ENCODE measurements at places on chromosomes 5 and 9.

DNA sequence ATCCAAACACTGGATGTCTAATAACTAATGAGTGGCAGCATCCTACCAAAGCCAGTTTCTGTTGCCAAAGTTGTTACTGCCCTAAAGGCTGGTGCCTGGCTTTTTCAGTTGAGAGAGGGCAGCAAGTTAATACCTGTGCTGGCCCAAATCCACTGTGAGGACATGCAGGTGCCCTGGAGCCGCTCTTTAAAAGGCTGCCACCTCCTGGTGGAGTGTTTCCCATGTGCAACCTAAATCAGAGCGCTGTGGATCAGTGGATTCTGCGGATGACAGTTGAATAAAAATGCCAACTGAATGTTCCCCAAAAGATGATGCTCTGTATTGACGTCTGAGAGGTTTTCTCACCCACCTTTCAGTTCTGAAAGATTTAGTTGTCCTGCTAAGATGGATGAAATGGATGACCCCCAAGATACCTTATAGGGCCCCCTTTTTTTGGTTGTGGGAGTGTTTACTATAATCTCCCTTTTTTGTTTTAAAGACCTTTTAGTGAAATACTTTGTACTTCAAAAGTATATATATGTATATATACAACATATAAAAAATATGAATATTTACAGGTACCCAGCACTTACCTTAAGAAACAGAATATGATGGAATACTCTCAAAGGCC, 146.4 kb downstream of the EGFLAM start:
- no peak for DNase-seq

GRCh38 chr5:134564396-134564795, 38.9 kb downstream of the JADE2 start:
- no peak for DNase-seq

GRCh38 chr9:116149844-116150243, 3.7 kb upstream of the PAPPA start:
- DNase-seq: no peak

- DNase-seq: no peak
Observed at GRCh38 chr9:1514250-1514649, 464.1 kb downstream of the DMRT2 start.

- DNase-seq: no peak
Observed at GRCh38 chr5:91423871-91424270, 40.8 kb upstream of the ARRDC3 start.

DNA sequence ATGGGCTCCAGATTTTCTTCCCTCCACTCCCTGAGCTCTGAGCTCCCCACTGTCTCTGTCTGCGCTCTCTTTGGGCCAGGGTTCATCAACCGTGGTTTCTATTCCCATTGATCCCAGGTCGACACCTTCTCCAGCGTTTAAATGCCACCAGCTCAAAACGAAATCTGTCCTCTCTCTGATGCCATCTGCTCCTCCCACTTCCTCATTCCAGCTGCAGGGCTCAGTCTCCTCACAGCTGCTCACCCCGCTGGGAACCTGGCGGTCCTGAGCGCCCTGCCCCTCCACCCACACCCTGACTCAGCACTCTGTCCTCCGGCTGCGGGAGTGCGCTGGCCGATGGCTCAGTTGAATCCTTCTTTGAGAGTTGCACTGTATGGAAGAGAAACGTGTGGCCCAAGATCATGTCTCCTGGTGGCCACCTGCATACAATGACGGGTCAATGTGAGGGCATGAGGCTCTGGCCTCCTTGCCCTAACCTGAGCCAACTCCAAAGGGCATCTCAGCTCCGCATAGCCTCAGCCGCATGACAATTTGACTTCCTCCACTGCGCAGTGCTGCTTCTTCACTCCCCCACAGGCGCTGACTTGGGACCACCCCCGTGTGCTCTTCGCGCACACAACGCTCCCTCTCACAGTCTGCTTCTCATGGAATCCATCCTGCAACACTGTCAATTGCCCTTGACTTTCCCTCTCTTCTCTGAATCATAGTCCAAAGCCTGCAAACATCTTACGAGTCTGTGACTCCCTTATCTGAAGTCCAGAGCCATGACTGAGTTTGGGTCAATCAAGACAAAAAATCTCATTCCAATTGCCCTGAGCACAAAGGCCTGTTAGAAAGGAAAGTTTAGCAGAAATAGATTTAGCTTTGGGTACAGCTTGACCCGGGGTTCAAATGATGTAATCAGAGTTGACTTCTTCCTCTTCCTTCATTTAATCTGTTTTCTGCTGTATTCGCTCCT, 82.4 kb downstream of the PTCH1 start:
- DNase-seq: no peak

DNA sequence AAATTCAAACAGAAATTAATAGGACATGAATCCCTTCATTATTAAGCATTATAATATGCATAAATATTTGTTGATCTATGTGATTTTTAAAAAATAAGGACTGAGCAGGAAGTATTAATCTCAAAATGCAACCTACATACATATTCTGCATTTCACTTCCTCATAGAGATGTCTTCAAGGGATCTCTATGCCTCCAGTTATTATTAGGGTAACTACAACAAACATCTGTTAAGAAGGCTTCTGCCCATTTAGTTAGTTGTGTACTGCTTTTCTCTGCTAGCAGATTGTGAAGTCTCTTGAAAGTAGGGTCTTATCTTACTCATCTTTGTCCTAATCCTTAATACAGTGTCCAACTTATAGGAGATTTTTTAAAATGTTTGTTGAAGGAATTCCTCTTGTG, 414.1 kb downstream of the ACTL7B start:
- DNase-seq: no peak

DNA sequence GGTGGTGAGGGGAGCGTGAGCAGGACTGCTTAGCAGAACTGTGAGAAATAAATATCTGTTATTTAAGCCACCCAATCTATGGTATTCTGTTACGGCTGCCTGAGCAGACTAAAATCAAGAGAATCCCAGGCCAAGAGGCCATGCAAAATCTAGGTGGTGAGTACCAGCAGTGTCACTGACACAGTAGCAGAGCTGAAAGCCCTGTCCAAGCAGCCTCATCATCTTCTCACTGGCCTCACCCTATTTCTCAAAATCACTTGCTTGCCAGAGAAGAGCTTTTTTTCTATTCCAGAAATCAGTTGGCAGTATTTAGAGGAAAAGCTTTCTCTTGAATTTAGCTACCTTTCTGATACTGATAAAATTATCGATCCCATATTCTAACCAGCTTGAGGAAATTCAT, 68.0 kb downstream of the RETREG1 start:
- no peak for DNase-seq

DNA sequence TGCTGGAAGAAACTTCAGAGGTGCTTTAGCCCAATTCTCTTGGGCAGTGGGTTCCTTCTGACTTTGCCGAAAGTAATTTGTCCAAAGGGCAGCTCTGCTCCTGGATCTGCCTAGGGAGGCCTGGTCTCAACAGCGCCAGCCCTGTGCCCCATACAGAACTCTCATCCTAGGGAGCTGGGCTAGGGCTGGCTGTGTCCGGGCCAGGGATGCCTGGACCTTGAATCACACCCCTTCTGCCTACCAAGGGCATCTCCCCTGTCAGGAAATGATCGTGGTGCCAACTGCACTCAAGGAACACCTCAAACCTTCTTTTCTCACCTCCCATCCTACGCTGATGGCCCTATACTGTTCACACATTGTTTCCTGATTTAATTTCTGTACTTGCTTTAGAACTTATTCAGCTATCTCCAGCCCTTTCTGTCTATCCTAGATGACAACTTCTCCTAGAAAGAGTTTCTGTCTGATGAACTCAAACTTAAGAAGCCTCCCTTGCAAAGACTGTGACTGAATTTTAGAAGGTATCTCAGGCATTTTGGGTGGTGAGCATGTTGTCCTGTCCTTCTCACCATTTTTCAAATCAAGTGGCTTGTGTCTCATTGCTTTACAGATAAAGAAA, 37.4 kb upstream of the NFIB start:
- no peak for DNase-seq

DNA sequence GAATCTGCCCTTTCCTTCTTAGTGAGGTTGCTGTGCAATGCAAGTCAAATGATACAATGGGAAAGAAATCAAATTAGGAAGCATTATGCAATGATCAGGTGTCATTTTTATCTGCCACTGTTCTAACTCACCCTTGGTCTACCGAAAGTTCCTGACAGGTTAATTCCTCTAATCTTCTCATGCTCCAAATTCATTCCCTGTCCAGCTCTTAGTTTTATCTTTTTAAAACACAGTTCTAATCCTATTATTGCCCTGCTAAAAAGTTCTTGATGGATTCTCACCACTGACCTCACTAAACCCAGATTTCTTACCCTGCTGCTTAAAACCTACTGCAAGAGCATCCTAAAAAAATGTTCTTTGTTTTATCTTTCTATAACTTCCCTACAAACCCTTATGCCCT, 1000.9 kb downstream of the CDH18 start:
- DNase-seq: no peak

- no peak for DNase-seq
Observed at GRCh38 chr5:124842725-124843595, 96.5 kb upstream of the ZNF608 start.

DNA sequence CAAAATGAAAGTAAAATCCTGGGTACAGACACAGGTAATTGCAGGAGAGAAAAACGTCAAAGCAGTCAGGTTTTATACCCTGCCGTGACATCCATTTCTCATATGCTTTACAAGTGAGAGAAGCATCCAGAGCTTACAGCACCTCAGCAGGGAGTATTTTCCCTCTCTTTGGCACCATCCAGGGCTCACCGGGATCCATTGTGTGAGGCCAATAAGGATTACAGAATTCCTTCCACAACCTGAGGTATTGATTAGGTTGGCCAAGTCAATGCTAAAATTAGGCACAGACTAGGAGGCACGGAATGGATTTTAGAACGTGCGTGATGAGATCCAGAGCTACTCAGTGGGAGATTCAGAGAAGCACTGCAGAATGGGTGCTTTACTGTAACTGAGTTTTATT, 296.6 kb downstream of the FBXL7 start:
- DNase-seq: no peak
